Stimulated activated CD4-positive, alpha-beta T cell treated with anti-CD3 and anti-CD28 coated beads, Interleukin-4, amount 100 ng/mL, for 4 hours (primary cell): ENCODE measurements at places on chromosomes 16 and 17.

DNA sequence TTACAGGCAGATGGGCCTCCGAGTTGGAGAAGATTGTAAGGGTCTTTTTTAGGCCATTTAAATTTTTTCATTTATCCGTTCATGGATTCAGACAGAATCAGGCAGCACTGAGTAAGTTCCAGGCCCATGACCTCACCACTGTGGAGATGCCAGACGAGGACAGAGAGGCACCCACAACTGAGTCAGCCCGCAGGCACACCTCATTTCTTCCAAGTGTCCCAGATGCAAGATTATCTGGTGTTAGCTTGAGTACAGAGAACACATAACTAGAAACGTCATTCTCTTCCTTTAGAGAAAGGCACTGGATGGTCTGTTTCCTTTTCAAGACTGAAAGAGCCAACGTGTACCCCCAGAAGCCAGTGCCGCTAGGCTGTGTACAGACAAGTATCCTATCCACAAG is 16.9 kb downstream of the CLEC16A start:
- no peak for DNase-seq

GRCh38 chr17:16211590-16211989 is 3.7 kb downstream of the NCOR1 start:
- DNase-seq, result no peak

DNA sequence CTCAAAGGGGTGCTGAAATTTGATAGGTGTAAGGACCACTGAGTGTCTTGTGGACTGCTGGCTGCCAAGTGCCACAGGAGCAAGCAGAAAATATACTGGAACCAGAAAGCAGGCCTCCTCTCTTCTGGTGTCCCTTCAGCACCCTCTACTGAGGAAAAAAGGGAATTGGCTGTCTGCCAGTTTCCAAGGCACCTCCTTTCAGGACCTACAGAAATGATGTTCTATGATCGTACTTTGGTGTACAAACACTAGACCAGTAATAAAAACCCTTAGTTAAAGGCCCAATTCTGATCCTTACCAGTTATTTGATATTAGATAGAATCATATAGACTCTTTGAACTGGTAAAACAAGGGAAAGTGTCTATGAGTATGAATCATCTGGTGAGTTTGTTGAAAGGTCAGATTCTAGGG is 35.8 kb upstream of the BCAS3 start:
- DNase-seq, result no peak

DNA sequence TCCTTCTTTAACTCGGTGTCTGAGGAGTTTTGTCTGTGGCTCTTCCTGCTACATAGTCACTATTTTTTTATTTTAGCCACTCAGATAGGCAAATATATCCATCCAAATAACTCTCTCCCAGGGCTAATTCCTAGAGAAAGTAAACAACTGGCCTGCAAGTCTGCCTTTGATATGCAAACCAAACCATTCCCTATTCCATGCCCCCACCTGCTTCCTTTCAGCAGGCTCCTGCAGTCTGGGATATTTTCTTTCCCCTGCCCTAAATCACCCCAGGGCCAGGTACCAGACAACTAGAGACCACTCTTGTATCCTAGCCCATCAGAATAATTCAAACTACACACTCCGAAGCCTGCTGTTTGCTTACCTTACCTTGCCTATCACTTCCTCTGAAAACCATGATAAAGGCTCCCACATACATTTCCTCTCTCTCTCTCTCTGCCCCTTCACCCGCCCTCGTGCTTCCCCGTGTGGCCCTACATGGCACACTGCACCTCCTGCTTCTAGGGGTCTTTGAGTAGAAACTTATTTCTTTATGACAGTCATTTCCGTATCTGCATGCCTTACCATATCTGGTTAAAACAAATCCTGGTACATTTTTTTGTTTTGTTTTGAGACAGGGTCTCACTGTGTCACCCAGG is 8.3 kb downstream of the CD300H start:
- no peak for DNase-seq

GRCh38 chr16:70726892-70727361 is 41.1 kb upstream of the MTSS2 start:
- DNase-seq, result no peak

DNA sequence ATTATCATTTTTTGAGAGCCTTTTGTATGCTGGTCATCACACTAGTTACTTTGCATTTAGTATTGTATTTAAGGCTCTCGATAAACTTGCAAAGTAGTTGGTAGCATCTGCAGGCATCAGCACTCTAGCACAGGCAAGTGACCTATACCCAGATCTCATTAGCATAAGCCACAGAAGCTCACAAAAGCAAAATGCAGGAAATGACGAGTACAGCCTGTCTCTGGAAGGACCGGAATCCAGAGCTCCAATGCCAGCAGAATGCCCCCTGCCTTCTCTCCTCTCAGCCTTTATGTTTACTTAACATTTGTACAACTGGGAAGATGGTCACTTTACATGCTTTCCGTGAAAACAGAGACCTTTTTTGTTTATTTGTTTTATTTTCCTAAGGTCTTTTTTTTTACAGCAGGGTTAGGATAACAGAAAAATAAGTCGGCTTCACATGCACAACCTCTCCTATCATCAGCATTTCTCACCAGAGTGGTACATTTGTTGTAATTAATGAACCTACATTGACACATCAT is 45.4 kb upstream of the MYOCD start:
- DNase-seq, result no peak

GRCh38 chr16:56643080-56643778 is 4.8 kb downstream of the MT1A start:
- DNase-seq, result peak; percentile 71
